ELR (cell line): ENCODE measurements at places on chromosomes 16 and 17.
A peak's percentile ranks its signal among the peaks of the same experiment; 100 is the strongest.

GRCh38 chr16:12113523-12114345 lies 137.2 kb downstream of the SNX29 start:
- peak; percentile 43 for DNase-seq

DNA sequence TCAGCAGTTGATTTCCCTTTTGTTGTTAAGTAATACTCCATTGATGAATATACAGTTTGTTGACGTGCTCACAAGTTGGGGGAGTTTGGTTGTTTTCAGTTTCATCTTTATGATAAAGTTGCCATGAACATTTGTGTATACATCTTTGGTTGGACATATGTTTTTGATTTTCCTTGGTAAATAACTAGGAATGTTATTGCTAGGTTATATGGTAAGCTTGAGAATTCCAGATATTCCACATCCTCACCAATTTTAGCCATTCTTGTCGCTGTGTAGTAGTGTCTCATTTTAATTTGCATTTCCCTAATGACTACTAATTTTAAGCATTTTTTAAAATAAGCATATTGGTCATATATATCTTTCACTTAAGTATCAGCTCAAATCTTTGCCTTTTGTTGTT lies 55.0 kb upstream of the RASL10B start:
- DNase-seq: no peak

GRCh38 chr16:4265676-4266075 lies 7.1 kb downstream of the TFAP4 start:
- DNase-seq: no peak

- DNase-seq: no peak
Observed at GRCh38 chr17:13359774-13360173, 242.0 kb downstream of the HS3ST3A1 start.

DNA sequence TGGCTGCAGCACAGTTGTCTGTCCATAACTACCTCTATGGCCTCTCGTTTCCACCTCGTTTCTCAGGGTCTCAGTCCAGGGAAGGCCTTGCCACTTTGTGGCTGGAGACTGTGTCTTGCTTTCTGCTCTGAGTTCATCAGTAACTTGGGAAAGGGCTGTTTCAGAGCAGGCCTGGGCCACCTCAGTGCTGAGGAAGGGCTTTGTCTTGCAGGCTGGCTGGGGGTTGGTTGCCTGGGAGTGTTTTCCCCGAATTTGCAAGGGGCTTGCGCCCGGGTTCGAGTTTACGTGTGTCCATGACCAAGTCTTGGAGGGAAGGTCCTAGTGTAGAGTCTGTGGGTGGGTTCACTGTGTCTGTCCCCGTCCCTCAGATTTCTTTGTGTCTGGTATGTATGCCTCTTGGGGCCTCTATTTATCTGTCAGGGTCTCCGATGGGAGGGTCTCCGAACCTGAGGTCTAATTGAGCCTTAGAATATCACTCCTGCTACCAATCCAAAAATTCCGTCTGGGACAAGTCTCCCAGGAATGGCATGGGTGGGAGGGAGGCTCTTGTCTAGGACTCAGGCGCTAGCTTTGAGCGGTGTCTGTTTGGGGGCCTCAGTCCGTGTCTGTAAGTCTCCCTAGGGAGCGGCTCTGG lies 594 bp upstream of the TGFB1I1 start:
- peak; percentile 27 for DNase-seq

DNA sequence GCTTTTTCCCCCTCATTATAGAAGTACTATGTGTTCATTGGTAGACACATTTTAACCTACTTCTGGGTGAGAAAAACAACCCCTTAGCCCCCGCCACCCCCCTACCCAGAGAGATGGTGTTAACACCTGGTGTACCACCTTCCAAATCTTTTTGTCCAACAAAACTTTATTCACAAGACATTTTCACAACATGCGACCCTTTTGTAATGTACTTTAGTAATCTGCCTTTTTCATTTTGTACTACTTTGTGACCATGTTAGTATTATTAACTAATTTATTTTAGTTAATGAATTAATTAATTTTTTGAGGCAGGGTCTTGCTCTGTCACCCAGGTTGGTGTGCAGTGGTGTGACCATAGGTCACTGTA lies 20.0 kb downstream of the PLCG2 start:
- no peak for DNase-seq

DNA sequence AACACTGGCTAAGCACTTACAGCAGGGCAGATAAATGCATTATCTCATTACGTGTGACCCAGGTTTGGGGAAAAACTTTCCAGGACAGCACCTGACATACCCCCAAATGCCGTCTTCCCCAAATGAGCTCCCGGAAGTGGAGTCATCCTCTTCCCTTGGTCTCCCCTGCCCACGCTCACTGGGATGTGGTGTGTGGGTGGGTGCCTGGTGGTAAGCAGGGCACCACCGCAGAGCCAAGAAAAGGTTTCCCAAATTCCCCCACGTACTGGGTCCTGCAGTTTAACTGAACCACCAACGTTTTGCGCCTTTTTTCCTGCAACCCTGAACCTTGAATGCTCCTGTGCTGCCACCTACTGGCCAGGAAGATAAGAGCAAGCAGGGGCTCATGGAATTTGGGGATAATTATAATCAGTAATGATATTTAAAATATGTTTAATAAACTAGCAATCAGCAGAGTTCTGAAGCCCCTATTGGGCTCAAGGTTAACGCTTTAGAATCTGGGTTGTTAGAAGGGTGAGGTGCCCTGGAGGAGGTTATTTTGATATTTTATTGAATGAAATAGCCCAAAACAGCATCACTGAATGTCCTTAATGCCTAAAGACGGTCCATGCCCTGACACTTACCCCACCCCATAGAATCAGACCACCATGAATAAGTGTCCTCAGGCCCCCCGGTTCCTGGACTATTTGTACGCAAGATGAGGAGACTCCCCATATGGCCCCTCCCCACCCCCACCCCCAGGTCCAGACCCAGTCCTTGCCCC lies 8.0 kb downstream of the SPPL2C start:
- peak; percentile 75 for DNase-seq

DNA sequence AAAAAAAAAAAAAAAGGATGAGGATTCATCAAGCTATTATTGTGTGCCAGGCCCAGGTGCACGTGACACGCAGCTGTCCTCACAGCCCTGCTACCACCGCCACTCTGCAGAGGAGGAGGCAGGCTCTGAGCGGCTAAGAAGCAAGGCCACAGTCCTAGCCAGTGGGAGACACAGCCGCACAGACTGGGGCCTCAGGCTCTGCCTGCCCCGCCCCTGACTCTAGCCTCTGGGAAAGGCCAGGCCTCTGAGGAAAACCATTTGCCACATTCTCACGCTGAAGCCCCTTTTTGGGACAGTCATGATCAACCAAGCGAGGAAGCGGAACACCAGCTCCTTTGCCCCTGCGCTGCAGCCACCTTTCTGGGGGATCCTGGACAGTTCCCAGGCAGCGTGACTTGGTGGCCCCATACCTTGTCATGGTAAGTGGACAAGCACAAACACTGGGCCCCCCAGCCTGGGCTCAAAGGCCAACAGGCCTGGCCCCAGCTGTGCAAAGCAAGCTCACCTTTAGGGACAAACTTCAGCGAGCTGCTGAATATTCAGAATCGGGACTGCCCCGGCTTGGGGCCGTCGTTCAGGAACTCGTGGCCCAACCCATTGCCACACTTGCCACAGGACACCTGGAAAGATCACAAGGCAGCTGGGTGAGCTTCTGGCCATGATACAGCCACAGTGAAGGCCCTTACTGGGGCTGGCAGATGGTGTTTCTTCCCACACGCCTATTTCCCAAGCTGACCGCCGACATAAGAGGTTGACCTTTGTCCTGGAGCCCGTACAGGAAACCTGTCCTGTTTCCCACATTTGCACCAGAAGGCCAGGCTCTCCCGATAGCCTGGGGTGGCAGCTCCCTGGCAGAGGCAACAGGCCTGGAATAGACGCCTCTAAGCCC lies 2.5 kb downstream of the MSRB1 start:
- DNase-seq: no peak

DNA sequence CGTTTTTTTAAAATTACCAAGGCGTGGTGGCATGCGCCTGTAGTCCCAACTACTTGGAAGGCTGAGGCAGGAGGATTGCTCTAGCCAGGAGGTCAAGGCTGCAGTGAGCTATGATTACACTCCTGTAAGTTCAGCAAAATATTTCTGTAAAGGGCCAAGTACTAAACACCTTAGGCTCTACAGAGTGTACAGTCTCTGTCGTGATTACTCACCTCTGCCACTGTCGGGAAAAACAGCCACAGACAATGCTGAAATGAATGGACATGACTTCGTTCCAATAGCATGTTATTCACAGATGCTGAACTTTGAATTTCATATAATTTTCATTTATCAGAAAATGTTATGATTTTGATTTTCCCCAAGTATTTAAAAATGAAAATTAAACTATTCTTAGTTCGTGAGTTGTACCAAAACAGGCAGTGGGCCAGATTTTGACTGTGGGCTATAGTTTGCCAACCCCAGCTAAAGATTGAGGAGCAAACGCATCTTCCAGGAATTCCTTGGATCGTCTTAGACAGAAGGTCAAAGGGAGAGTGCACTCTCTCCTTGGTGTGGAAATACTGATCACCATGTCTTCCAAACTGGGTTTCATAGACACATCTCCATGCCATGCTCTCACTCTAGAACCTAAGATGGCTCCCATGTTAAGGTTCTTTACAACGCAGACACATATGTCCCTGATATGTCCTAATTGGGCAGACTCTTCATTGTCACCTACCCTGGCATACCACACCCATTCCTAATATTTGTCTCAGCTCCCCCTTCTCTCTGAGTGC lies 89.5 kb downstream of the MARF1 start:
- peak; percentile 8 for DNase-seq

GRCh38 chr16:20372701-20373100 lies 20.2 kb upstream of the UMOD start:
- DNase-seq: no peak
